Urinary bladder (tissue), 4 donors: ENCODE measurements at places on chromosomes 6 and 20. TPM values are rescaled to one million over a fixed set of nuclear protein-coding genes. Genes with fewer than 3 reads are reported as not detected.

- DNase-seq: no peak
Measured at GRCh38 chr6:31402324-31403282, 792 bp upstream of the MICA start.

GRCh38 chr6:72048080-72048479 is 161.7 kb downstream of the RIMS1 start:
- DNase-seq: no peak

DNA sequence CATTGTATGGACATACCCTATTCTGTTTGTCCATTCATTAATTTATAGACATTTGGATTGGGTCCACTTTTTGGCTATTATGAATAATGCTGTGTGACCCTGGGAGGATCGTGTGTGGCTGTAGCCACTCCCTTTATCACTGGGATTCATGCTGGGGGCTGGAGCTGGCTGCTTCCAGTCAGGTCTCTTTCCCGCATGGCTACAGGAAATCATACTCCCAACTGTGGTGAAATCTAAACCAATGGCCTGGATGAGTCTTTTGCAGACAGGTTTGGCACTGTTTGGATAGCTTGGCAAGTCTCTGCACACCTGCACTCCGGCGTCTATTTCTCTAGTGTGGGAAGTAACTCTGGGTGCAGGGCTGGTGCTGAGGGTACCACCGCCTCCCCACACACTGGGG is 80.4 kb downstream of the RIN2 start:
- DNase-seq: no peak

The CTAGE9 gene
- not detected for polyA plus RNA-seq

GRCh38 chr6:51241376-51241775 is 422.7 kb downstream of the TFAP2B start:
- no peak for DNase-seq

DNA sequence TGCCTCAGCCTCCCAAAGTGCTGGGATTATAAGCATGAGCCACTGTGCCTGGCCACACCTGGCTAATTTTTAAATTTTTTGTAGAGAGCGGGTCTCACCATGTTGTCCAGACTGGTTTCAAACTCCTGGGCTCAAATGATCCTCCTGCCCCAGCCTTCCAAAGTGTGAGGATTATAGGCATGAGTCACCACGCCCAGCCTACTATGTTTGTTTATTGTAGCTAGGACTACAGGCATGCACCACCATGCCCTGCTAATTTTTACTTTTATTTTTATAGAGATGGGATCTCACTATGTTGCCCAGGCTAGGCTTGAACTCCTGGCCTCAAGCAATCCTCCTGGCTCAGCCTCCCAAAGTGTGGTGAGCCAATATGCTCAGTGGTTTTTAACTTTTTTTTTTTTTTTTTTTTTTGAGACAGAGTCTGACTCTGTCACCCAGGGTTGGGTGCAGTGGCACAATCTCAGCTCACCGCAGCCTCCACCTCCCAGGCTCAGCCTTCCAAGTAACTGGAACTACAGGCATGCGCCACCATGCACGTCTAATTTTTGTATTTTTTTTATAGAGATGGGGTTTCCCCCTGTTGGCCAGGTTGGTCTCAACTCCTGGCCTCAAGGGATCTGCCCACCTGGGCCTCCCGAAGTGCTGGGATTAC is 12.0 kb upstream of the DDX43 start:
- no peak for DNase-seq

GRCh38 chr20:50274570-50275430 is 84.2 kb downstream of the CEBPB start:
- DNase-seq: no peak

- no peak for DNase-seq
Measured at GRCh38 chr20:25355011-25355595, 35.5 kb downstream of the ABHD12 start.
